ENCODE measurements at places on chromosomes 5 and 9.

GRCh38 chr5:53087171-53087570 lies 22.4 kb downstream of the MOCS2 start:
- no peak for DNase-seq

- no peak for DNase-seq
Measured at GRCh38 chr5:107428303-107428813, 242.4 kb downstream of the EFNA5 start.

DNA sequence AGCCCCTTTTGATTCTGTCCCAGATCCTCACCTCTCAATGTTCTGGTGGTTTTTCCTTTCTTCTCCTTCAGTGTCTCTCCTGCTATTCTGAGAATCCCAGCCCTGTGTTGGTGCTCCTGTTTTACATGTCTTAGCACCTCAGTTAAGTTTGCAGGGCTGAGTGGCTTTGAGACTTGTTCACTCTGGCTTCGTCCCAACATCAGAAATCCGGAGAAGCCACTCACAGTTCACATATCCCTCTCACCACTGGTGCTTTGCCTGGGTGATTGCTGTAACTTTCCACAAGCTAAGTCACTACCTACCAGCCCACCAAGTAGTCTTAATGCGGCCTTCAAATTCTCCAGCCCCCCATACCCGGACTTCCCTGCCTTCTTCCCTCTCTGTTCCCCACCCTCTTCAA lies 40.2 kb downstream of the CYFIP2 start:
- DNase-seq: no peak

GRCh38 chr9:88808019-88808656 lies 183.1 kb upstream of the S1PR3 start:
- no peak for DNase-seq

GRCh38 chr5:129593525-129593924 lies 133.4 kb downstream of the ADAMTS19 start:
- no peak for DNase-seq

DNA sequence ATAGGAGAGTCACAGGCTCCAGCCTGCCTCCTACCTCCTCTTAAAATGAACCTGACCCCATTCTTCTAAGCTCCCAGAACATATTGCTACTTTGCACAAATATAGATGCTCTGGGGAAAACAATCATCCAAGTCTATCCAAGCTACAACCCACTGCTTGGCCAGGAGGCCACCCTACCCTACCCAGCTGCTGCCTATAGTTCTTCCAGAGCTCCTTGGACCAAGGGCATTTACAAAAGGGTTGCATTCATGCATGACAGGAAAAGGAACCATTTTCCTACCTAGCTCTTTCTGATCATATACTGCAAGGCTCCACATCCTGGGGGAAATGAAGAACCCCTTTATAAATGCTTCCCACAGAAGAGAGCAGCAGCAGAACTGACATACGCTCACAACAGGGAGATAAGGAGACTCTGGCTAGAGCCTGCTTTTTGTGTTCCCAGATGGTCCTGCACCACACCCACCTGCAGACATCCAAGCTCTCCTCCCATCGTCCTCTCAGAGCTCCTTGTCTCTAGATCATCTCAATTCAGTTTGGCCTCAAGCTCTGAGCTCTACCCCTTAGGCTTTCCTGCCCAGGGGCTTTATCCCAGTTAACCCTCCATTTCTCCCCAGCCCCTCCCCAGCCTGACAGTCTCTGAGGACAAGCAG lies 185.5 kb downstream of the SPOCK1 start:
- no peak for DNase-seq

GRCh38 chr9:116101516-116101915 lies 52.1 kb upstream of the PAPPA start:
- DNase-seq: peak; percentile 53

DNA sequence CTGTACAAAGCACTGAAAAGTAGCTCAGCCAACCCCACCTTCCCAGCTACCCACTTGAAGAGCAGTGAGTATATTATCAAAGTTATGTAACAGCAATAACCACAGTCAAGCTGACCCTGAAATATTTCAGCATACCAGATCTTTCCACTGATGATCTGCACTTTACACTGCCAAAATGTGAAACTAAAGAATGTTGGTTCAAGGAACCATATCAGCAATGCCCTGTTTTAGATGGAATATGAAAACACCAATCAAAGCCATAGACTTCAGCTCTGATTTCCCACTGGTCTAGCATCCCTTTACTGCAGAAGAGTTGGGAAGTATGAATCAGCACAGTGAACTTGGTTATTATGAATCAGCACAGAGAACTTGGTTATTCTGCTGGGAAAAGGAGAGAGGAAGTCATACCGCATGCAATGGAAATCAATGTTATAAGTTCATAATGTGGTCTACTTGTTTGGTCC lies 20.0 kb downstream of the CEMIP2 start:
- peak; percentile 88 for DNase-seq

DNA sequence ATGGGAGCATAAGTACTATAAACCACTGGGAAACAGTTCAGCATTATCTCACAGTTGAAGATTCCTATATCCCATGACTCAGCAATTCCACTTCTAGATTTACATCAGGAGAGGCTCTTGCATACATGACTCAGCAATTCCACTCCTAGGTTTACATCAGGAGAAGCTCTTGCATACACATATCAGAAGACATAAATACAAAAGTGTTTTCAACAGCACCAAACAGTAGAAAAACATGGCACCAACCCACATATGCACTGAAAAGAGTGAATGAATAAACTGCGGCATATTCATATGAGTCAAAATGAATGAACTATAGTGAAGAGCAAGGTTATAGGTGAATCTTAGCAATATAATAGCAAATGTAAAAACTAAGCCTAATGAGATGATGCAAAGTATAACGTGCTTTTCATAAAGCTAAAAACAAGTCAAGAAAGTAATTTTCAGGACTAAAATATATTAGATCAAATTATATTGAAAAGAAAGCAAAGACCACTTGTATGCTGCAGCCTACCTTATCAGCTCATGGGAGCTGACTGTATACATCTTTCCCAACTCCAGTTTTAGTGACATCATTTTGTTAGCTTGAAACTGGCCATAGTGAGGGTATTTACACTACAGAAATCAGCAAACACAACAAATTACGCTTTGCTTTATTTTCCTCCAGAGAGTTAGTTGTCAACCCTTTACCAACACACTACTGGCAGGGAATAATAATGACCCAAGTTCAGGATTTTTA lies 95.8 kb downstream of the ANKRD18B start:
- DNase-seq: peak; percentile 79
